NCI-H1092 (cell line): ENCODE measurements at places on chromosomes 7 and 10.
A peak's percentile ranks its signal among the peaks of the same experiment; 100 is the strongest.

GRCh38 chr10:125027871-125028869, 86.2 kb downstream of the ZRANB1 start:
- no peak for DNase-seq

DNA sequence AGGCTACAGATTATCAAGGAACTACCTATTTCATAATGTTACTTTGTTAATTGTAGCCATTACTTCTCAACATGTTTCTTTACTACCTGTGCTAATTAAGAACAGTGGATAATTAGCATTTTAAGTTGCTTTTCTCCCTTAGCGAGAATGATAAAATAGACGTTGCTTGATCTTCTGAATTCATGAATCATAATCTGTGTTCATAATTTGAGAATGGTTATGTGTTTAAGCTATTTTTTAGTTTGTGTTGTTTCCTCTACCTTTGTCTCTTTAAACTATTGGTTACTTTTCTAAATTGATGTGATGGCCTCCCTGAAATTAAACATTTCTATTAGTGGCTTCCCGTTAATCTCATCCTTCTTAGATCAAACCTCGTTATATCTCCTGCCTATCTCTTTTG, at the start of gene ZRANB1:
Gene ZRANB1 (plus strand): TSS at position 301 of the 400 bp plus-strand sequence. CDS start 371 bp downstream, outside the sequence.
- no peak for DNase-seq

DNA sequence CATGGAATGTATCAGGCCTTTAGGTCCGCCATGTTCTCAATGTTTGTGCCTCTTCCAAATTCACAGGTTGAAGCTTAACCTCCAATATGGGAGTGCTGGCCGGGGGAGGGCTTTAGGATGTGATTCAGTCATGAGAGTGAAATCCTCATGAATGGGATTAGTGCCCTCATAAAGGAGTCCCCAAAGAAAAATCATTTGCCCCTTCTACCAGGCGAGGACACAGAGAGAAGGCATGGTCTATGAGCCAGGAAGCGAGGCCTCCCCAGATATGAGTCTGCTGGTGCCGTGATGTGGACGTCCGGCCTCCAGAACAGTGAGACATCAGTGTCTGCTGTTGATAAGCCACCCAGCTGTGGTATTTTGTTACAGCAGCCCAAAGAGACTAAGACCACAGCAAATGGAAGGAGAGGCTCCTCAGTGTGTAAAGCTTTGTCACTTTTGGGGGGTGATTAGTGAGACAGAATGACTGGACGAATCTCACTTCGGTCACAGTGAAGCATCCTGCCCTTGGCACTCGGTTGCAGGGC, 231.3 kb upstream of the KLF6 start:
- no peak for DNase-seq

DNA sequence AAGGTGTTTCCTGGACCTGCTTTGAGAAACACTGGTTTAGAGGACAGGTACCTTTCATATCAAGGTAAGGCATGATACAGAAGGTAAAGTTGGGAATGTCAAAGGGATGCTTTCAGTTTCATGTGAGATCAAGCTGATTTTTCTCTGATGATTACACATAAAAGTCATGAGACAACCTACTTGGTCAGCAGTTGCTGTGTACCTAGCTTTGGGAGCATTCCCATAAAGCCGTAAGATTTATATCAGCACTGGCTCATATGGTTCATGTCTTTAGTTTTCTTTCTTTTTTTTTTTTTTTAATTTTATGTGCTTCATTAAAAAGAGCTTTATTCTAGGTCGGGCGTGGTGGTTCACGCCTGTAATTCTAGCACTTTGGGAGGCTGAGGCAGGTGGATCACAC, 265.3 kb upstream of the LRGUK start:
- DNase-seq, result no peak

DNA sequence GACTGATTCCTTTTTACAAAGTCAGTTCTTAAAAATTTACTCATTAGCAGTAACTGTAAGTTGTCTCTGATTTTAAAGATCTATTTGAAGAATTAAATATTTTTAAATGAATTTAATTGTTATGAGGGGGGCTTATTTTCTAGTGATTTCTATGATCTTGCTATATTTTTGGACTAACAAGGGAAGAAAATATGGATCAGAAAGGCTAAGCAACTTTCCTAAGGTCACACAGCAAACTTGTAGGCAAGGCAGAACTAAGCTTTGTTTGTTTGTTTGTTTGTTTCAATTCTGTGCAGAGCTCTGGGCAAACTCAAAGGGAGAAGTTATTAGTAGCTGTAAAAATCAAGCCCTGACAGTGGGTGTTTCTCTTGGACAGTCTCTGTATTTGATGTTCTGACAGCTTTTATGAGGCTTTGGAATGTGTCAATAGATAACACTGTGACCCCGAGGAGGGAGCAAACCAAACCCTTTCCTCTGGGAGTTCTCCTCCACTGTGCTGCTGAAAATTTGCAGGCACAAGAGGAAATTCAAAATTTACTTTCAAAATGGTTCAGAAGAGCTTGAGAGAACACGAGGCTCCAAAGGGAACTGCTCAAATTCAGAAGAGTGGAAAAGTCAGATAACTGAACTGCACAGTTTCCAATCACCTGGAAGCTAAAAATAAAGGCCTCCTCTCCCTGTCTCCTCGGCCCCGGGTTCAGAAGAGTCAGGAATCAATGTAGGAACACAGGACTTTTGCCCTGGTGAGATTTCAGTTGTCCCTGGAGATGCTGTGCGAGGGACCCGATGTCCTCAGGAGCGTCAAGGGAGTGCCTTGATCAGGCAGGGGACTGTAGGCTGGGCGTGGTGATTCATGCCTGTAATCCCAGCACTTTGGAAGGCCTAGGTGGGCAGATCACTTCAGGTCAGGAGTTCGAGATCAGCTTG, 325.7 kb downstream of the GATA3 start:
- DNase-seq, result no peak

GRCh38 chr7:85890244-85890811, 703.5 kb upstream of the SEMA3D start:
- DNase-seq, result peak; percentile 7

- no peak for DNase-seq
These were observed 59.2 kb downstream of the LHPP start for GRCh38 chr10:124520558-124521428.

DNA sequence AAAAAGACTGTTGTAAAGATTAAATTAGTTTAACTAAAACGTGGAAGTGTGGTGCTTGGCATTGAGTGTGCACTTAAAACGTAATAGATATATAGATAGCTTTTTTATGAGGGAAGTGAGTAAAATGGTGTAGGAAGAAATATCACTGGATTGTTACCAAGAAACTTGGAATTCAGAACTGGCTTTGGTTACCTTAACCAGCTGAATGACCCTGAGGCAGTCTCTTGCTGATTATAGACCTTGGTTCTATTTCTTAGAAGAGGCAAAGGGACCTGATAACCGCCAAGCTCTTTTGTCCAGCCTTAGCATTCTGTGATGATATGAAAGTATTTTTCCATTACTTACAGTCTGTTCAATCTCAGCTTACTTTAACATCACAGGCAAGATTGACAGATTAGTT, 3.8 kb downstream of the REEP3 start:
- no peak for DNase-seq

GRCh38 chr10:76236356-76236755, 804.9 kb downstream of the LRMDA start:
- DNase-seq, result no peak

DNA sequence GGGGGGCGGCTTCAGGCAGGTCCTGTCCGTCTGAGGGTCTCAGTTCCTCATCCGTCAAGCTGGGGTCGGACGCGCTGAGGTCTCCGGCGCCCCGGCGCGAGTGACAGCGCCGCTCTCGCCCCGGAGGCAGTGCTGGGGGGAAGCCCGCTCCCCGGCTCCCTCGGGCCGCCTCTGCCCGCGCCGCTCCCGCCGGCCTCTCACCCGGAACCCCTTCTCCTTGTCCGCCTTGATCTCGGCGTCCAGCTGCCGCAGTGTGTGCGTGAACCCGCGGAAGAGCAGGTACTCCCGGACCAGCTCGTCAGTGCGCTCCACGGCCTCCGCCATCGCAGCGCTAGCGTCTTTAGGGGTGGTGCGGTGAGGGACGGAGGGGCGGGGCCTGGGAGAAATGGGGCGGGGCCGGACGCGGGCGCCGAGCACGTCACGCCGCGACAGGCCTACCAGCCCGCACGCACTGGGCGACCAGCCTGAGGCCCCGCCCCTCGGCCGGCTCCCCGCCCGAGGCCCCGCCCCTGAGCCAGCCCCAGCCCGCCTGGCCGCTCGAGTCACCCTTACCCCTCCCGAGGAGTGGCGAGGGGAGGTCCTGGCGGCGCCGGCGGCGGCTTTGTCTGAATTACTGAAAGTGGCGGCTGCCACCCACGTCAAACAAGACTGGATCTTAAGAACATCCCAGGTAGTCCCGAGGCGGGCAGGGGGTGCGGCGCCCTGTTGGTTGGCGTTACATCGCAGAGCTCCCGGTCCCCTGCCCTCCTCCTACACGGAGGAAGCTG, at the start of gene WDR91:
Gene WDR91 (minus strand): TSS at position 348 of the 767 bp plus-strand sequence. CDS start 24 bp downstream, at position 324.
- DNase-seq, result peak; percentile 91

GRCh38 chr10:132788180-132788830, 2.4 kb upstream of the NKX6-2 start:
- no peak for DNase-seq

DNA sequence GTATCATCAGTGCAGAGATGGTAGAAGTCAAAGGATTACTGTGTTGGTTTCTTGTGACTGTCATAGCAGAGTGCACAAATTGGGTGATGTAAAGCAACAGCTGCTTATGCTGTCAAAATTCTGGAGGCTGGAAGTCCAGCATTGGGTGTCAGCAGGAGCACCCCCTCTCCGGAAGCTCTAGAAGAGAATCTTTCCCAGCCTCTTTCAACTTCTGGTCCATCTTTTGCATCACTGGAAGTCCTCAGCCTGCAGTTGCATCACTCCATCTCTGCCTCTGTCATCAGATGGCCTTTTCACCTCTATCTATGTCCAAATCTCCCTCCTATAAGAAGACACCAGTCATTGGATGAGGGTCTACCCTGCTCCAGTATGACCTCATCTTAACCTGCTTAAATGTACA, 35.8 kb upstream of the GALNTL5 start:
- no peak for DNase-seq

- DNase-seq, result no peak
These were observed 13.0 kb downstream of the SEMA3A start for GRCh38 chr7:84181628-84182027.

- no peak for DNase-seq
These were observed 985.1 kb downstream of the SORCS1 start for GRCh38 chr10:106179430-106179829.

DNA sequence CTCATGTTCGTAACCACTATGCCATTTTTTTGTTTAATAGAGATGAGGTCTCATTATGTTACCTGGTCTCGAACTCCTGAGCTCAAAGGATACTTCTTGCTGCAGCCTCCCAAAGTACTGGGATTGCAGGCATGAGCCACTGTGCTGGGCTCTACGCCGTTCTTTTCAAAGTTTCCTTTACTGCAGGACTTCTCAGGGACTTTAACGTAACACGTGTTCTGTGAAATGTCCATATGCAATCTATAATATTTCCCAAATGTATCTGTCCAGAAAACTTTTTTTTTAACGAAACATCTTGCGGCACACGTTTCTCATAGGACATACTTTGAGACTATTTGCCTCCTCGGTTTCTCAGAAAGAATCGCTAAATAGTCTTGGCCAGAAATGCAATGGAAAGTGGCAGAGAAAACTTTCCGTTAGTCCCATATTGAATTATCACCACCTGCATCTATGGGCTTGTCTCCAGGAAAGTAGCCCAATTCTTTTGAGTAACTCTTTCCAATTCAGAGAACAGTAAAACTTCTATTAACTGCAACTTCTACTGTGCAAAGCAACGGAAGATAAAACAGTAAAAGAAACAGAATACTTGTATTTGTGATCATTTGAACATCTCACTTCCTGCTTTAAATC, 96.3 kb downstream of the ELMO1 start:
- no peak for DNase-seq

DNA sequence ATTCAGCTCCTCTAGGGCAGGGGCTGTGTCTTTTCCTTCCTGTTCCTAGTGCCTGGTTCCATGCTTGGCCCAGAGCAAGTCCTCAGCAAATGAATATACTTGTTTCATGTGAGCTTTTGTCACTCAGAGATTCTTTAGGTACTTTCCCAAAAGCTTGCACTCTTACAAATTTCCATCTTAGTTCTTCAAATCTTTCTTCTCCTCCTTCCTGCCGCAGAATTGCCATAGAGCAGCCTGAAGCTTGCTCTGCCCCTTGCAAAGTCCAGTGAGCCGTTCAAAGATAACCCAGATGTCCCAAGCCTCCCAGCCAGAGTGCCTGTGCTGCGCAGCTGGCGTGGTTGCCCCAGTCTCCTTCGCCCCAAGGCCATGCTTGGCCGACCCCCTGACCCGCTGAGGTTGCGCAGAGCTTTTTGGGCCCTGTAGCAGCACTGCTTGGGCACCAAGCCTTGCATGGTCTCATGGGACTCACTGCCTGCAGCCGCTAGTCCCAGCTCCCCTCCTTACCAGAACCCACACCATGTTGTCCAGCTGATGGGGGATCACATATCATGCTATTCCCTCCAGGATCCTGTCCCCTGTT, 20.7 kb downstream of the CHST3 start:
- DNase-seq, result no peak

DNA sequence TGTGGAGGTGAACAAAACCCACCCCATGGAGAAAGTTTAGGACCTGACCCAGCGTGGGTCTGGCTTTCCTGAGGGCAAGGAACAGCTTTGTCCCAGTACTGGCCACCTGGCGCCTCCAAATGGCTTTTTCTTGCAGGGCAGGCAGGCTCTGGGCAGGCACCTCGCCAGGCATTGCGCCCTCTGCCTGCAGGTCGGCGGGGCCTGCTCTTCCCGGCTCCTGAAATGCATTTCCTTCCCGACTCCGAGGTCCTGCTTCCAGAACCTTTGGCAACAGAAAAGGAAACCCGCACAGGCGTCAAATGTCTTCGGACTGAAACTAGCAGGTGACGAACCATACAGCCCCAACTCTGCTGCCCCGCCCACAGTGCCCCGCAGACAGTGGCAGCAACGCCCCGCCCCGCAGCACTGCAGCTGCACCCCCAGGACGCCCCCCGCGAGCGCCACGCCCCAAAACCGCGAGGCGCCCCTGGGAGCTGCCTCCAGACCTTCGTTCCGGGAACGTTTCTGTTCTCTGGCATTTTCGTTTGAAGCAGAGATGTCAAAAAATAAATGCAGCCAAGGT, 65.5 kb downstream of the C10orf143 start:
- no peak for DNase-seq

DNA sequence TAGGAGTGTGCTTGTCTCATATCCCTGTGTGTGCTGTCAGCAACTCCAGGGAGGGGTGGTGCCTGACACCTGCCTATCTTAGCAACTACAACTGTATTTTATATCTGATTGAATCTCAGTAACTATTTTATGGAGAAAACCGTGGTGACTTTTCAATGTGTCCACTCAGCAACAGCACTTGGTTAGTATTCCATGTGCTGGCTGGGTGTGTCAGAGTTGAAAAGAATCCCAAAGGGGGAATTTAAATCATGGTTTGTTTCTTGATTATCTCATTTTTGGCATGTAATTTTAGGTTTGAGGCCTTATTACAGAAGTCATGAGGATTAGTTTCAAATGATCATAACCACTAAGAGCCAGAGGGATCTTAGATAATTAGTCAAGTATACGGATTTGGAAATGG, 425.7 kb upstream of the FZD8 start:
- DNase-seq, result no peak

DNA sequence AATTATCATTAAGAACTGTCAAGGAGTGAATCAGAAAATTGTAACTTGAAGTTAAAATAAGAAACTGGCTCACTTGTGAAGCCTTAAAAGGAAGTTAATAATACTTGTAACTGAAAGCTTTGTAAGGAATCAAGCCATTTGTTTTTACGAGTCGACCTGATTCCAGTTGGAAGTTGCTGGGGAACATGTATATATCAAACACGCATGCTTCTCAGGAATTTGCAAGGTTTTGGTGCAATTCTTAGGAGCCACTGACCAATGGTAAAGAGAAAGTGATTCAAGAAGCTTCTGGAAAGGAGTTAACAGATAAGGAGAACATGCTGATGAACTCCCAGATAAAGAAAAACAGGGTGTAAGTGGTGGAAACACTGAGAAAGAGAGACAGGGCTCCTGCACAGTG, 56.4 kb downstream of the ETV1 start:
- DNase-seq, result no peak

GRCh38 chr7:58086461-58086860, 636.5 kb downstream of the ZNF716 start:
- no peak for DNase-seq
